Stimulated activated CD8-positive, alpha-beta memory T cell treated with anti-CD3 and anti-CD28 coated beads, Interleukin-2, amount 100 ng/mL, for 48 hours (primary cell): ENCODE measurements at places on chromosomes 13 and 19.

- DNase-seq, result no peak
Measured at GRCh38 chr13:44796597-44797490, 192.4 kb downstream of the NUFIP1 start.

DNA sequence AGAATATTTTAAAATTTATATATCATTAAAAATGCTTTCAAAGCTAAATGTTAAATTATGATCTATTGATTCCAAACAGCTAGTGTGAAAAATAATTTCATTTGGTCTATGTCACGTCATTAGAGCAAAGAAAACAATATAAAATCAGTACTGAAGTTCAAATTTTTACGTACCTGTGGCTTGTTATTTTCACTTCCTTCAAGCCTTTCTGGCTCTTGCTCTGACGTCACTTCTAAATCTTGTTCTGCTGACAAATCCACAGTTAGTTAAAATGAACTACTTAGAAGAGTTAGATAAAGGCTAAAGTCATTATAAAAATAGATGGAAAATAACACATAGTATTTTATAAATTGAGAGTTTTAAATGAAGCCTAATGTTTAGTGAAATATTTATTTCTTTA is 147.7 kb upstream of the TUBA3C start:
- no peak for DNase-seq

DNA sequence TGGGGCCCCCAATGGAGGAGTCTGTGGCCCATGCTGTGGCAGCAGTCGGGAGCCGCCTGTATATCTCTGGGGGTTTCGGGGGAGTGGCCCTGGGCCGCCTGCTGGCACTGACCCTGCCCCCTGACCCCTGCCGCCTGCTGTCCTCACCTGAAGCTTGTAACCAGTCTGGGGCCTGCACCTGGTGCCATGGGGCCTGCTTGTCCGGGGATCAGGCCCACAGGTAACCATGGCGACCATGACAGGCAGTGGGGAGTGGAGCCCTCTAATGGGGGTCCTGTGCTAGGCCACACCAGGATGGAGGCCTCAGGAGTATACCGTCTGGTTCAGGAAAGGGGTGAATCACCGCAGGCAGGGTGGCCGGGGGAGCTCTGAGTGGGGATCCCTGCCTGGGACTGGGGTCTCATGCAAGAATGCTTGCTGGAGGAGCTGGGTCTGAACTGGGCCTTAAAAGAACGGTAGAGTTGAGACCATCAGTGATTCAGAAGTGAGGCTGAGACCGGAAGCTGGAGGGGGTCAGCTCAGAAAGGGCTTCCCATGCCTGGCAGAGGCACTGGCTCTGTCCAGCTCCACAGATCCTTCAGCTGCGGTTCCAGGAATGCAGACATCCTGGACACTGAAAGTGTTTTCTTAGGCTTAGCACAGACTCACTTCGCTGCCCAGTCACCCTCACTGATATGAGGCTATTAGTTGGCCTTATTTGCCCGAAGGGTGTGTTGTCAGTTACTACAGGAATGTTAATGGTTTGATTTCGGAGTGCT is 29.1 kb downstream of the CNFN start:
- no peak for DNase-seq

DNA sequence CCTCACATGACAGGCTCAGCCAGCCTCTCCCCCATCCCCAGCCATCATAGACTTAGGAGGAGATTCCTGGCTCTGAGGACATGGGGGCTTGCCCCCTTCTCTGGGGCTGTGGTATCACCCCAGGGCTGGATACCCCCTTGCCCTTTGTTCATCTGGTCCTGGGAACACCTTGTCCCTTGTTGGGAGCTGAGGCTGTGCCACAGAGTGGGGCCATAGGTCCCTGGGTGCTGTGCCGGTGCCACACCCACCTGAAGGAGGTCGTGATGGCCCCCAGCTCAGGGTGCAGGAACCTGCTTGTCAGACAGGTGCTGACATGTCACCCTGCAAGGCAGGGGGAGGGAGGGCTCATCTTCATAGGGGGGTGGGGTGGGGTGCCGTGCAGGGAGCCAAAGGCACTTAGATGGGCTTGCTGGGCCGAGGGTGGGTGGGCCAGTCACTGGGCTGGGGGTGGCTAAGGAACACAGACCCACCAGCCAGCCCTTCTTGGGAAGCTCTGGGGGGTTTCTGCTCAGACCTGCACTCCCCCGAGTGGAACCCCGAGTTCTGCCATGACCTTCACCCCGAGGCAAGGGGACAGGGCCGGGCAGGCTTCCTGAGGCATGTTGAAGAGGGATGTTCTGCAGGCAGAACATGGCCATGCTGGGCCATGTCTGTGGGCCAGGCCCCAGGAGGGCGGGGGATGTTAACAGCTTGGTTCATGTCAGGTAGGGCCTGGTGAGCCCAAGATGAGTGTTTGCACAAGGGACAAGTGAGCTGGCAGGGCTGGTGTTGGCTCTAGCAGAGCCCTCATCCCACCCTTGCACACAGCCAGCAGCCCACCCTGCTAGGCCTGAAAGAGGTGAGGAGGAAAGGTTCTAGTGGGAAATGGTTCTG is 28.0 kb downstream of the TSSK6 start:
- no peak for DNase-seq

DNA sequence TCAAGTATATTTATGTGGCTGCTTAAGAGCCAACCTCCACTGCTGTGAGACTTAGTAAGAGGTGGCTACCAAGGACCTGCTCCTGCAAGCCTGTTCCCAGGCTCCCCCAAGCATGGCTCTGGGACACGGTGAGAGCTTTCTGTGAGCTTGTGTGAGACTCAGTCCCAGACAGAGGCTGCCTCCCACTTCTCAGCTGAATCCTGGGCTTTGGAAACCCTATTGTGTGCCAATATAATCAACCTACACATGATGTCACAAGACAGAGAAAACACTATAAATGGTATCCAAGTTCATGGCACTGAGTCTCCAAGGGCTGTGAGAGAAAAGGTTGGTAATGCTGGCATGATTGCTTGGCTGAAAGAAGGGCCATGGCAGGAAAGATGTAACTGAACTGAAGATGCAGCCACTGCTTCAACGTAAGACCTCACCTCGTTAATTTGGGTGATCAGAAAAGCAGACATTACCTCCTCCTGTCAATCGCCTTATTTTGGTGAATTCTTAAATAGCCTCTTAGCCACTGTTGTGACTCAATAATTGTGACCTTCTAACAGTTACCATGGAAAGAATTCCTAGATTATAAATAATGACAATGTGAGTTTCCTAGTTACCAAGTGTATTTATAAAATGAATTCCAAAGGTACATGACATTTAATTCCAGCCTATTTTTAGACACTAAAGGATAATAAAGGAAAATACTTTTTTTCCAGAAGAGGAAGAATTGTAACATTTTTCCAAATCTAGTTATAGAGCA is 332.0 kb downstream of the IRS2 start:
- DNase-seq, result no peak

- no peak for DNase-seq
Measured at GRCh38 chr19:16525751-16526481, 16.3 kb downstream of the CHERP start.

GRCh38 chr13:45828256-45828968 is 23.1 kb downstream of the SIAH3 start:
- no peak for DNase-seq

DNA sequence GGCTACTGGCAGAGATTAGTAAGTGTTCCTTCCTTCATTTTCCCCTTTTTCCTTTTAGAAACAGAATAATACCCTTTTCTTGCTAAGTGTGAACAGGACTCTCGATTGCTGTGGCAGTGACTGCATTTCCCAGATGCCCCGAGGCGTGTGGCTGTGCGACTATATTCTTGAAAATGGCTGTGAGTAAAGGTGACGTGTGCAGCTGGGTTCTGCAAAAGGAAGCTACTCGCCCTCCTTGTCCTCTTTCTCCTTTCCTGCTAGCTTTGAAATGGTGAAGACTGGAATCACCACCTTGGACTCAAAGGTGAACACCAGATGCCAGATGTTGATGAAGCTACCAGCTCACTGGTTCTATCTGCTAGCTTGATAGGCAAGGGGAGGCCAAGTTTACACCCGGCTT is 121.4 kb downstream of the MIPEP start:
- no peak for DNase-seq

GRCh38 chr13:71252184-71252704 is 614.8 kb downstream of the DACH1 start:
- no peak for DNase-seq

DNA sequence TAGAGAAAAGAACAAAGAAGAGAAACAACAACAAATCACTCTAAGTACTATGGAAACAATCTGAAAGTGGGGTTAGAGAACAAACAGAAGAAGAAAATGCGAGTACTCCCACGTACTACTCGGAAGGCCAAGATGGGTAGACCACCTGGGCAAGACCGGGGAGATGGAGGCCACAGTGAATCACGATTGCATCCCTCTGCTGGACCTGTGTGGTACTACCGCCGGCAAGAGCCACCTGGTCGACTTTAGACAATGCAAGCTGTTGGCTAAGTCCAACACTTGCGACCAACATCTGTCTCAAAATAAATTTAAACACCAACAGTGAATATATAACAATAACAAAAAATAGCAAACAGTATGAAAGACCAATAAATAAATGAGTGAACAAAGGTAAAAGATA is 45.5 kb upstream of the ZNF91 start:
- DNase-seq, result no peak

GRCh38 chr19:2574478-2574931 is 98.6 kb downstream of the GADD45B start:
- DNase-seq, result no peak
